ENCODE measurements at places on chromosomes 1 and 21. TPM values are rescaled to one million over a fixed set of nuclear protein-coding genes. Genes with fewer than 3 reads are reported as not detected.

DNA sequence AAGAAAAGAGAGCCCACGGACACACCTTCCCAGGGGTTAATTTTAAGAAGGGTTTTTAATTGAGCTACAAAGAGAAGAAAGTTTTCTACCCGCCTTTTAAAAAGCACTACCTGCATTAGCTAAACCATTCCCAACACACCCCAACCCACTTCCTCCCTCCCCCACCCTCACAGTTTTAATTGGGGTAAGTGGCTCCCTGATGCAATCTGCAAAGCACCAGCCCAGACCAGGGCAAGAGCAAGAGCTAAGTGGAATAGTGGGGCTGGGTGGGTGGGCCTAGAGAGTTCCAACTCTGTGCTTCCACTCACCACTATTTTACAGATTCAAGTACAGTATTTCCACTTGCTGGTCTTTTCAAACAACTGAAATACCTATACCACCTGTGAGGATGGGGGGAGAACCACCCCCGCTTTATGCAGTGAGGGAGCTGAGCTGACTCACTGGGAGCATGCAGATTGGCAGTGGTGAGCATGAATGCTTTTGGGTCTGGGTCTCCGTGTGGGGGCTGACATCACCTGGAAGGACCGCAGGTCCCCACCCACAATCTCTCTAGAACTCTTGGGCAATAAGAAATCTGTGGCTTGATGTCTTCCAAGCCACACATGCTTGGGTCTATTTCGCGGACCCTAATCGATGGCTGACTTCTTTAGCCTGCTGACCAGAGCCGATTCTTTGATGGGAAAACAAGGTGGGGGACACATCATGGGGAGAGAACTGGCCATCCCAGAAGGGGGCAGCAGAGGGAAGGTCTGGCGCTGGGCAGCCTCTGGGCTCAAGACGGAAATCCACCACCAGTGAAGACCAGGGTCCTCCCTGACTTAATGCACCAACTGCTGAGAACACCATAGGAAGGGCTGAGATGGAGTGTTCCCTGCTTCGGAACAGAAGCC, 95.5 kb downstream of the SSBP3 start:
- DNase-seq: peak; percentile 45

DNA sequence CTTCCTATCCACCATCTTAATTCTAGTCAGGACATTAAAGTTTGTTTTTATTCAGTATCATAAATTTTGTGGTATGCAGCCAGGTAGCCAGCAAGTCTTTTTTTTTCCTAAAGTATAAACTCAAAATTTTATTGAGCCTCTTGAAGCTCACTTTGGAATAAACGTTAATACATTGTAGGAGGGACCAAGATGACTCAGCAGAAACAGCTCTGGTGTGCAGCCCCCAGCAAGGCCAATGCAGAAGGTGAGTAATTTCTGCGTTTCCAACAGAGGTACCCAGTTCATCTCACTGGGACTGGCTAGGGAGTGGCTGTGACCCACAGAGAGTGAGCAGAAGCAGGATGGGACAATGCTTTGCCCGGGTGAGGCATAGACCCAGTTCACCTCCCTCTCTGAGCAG, 9.7 kb upstream of the OR2M3 start:
- DNase-seq: no peak

DNA sequence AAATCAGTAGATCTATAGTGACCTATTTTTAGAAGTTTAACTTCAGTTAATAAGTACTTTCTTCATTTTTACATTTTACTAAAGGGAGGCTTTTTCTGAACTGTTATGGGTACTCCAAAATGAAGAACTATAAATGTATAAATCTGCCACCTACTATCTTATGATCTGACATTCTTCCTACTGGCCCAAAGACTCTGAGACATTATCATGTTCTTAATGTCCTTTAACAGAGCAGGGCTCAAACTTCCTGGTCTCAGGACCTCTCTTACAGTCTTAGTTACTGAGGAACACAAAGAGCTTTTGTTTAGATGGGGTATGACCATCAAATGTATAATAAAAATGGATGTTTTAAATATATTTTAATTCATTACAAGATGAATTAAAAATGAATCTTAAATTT, 8.9 kb downstream of the TRIM33 start:
- DNase-seq: no peak

- no peak for DNase-seq
Measured at GRCh38 chr1:13624526-13624925, 40.9 kb downstream of the PDPN start.

DNA sequence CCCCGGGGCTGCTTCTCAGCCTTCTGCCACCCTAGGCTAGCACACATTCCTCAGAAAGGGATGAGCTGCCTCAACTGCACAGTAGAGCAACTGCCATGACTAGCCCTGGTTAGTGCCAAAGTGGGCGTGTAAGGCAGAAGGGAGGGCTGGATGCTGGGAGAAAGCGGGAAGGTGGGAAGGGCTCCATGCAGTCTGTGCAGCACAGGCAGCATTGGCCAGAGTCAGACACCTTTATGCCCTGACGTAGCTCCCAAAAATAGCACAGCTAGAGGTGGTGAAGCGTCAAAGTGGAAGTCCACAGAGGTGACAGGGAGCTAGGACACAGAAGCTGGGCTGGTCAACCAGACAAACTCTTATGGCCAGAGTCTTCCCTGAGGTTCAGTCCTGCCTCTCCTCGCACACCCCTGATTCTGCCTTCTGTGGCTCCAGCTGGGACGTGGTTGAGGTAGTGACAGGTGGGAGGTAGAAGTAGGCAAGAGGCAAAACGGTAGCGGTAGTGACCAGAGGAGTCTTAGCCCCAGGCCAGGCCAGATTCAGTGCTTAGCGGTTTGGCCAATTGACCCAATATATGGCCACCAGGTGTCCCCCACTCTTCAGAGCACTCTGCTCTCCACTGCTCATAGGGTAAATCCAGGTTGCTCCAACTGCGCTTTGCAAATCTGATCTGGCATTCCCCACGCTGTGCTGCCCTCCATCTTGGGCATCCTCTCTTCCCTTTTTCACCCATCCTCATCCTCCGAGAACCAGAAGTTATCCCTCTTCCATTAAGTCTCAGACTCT, 45.6 kb downstream of the DDX20 start:
- no peak for DNase-seq

GRCh38 chr1:37946703-37947360, at the start of gene INPP5B:
TSS of gene INPP5B (minus strand) at chr1:37947053. CDS start at chr1:37946308, 745 bp downstream.
- peak; percentile 90 for DNase-seq

- no peak for DNase-seq
Measured at GRCh38 chr1:199948587-199949280, 78.8 kb upstream of the NR5A2 start.

DNA sequence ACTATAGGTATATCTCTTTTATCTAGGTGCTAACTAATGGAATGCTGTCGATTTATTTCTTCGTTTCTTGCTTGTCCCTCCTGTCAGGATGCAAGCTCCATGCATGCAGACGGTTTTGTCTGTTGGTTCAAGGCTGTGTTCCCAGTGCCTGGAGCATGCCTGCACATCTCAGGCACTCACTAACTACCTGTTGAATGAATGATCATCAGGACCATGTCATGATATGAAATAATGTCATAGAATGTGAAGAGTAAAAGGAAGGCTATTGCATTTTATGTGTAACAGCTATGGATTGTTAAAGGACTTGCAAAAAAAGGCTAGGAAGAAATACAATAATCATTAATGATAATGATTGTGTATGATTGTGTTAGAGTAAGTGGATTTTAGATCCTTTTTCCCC, 4.2 kb downstream of the GPR25 start:
- DNase-seq: no peak

DNA sequence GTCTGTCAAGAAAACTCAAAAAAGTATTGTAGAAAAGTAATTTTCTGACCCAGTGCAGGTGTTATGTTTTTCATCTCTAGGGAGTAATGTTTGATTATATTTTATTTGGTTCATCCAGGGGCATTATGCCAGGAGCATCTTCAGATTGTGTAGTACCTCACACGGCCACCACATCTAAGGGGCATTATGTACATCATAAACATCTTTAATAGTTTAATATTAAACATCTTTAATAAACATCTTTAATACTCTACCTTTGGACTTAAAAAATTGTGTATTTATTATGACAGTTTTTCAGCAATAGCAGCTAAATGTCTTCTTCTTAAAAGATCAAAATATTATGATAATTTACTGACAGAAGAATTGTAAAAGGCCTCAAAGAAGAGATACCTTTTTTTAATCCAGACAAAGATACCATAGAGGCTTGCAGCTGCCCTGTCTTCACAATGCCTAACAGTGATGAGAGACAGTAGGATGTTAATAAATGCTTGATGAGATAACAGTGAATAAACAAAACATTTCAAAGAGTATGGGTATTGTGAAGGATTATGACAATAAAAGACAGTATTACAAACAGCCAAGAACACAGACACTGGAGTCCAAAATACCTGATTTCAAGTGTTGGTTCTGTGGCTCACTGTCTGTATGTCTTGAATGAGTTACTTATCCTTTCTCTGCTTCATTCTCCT, 240.9 kb upstream of the ADGRL2 start:
- DNase-seq: no peak

DNA sequence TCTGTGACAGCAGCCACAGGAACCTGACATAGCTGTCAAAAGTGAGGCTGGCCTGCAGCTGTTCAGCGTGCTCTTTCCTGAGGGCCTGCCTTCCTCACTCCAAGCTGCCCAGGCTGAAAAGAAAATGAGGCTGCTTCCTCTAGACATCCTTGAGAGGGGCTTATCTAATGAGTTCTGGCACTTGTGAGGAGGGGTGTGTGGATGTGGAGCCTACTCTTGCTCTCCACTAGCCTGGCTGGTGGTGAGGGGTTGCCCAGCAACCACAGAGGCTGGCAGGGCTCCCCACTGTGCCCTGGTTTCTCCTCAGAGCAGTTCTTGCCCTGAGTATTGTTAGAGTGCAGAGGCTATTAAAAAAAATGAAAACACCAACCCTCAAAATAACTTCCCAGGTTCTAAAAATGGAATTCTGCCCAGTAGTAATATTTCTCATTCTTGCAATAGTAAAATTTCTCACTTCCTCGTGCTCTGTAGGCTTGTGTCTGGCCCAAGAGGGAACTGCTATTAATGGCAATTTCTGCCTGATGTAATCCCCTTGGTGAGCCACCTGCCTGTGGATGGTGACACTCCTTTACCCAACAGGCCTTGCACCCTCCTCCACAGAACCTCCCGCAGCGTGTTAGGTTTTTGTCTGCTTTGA, 52.6 kb upstream of the EPS8L3 start:
- no peak for DNase-seq

DNA sequence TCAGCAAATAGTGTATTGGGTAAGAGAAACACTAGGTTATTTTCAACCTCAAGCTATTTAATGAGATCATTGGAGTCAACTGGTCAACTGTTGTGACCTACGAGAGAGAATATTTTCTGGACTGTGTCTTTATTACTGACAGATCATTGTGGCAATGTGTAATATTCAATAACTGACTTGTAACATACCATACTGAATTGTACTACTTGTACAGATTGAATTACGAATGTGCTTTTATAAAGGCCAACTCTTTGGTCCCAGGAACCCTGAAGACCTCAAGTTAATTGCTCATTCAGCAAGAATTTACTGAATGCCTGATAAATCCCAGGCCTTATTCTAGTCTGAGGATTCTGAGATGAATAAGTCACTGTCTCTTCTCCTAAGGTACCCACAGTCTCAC, 56.1 kb upstream of the CAMK1G start:
- DNase-seq: no peak

DNA sequence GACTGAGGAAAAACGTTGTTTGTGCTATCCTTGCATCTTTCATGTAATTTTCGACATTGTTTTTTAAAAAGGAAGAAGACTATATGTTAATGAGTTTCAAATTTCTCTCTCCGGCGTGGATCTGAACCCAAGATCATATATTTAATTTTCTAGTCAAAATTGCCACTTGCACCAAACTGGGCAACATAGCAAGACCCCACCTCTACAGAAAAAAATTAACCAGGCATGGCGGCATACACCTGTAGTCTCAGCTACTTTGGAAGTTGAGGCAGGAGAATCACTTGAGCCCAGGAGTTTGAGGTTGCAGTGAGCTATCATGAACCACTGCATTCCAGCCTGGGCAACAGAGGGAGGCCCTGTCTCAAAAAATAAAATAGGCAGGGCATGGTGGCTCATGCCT, 16.5 kb upstream of the RABGAP1L start:
- no peak for DNase-seq

- no peak for DNase-seq
Measured at GRCh38 chr1:200311256-200311655, 98.6 kb downstream of the ZNF281 start.

DNA sequence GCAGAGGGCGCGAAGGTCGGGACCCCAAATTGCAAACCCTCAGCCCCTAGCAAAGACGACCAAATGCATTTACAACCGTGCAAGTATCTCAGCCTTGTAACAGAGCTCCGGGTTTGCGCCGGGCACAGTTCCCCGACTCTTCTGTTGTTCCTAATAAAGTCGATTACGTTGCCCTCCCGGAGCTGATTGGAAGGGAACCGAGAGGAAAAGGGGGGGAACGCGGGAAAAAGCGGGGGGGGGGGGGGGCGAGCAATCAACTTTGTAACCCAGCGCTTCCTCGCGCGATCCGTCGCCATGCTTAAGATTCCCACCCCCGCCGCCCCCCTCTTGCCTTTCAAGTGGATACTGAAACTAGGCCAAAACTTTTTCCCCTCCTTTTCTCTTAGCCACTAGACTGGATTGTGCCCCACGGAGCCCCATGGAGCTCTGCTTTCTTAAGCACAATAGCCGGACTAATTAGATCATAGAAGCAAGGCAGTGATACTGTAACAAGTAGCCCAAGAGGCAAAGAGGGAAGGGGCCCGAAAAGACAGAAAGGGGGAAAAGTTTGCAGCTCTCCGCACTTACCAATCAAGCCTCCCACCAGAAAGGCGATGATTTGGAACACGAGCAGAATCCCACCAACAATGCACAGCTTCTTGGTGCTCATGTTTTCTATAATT, 565 bp downstream of the WLS start:
- peak; percentile 77 for DNase-seq

DNA sequence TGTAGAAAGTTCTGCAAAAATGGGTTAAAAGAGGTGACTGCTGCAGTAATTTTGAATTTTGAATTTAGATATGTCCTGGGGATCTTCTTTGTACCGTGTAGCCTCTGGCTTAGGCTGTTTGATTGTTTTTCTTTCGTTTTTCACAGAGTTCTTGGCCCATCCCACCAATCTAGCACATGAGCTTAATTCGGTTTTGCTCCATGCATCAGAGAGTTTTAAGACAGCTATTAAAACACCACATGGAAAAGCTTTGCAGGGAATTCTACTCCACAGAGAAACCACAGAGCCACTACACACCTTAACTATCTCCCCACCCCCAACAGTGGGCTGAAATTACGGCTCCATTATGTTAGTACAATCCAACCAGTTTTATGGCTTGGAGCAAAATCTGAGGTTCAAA, 25.5 kb downstream of the SPAG17 start:
- no peak for DNase-seq

DNA sequence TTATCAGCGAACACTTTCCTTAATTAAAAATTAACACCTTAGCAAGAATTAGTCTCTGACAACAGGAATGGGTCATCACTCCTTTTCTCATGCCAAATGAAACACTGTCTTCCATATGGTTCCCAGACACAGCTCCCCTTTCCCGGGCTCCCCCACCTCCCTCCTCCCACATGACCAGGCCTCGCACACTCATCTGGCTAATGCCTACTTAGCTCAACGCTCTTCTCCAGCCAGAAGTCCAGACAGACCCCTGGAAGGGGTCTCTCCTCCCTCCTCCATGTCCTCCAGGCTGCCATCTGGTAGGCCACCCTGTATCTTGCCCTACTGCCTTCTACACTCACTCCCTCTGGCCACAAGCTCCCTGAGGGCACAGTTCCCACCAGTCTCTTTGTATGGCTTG, 39.9 kb downstream of the KCNC4 start:
- no peak for DNase-seq

GRCh38 chr1:181092883-181093458, 4.5 kb downstream of the IER5 start:
- DNase-seq: no peak

The SYT14 gene
- 0.22 TPM for polyA plus RNA-seq

The KNCN gene
- not detected for polyA plus RNA-seq

The CDK18 gene
- polyA plus RNA-seq: 6.3 TPM

The ARMH1 gene
- polyA plus RNA-seq: 9.6 TPM
